ENCODE measurements at places on chromosomes 3 and 15.

- no peak for DNase-seq
Measured at GRCh38 chr3:64450396-64450956, 225.2 kb upstream of the PRICKLE2 start.

GRCh38 chr3:36172699-36173098, 207.6 kb upstream of the STAC start:
- DNase-seq: no peak

- no peak for DNase-seq
Measured at GRCh38 chr3:71311661-71312046, 271.9 kb downstream of the FOXP1 start.

- DNase-seq: peak; percentile 26
Measured at GRCh38 chr3:108471426-108471825, 39.0 kb downstream of the MYH15 start.

DNA sequence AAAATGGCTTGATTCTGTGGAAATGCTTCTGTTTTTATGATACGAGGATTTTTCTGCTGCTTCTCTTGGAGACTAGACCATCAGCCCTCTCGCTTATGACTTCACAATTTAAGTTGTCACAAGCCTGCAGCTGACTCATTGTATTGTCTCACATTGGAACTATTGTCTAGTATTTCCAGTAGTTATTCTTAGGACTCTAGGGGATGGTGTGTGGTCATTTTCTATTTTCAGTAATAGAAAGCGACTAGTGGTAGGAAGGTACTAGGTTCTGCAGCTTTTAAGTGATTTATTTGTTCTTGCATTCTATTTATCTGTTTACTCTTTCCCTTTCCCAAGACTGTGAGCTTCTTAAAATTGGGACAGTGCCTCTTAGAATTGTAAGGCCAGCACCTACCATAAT, 66.3 kb upstream of the CRTC3 start:
- peak; percentile 93 for DNase-seq

- no peak for DNase-seq
Measured at GRCh38 chr3:127473244-127474024, 117.1 kb downstream of the TPRA1 start.

DNA sequence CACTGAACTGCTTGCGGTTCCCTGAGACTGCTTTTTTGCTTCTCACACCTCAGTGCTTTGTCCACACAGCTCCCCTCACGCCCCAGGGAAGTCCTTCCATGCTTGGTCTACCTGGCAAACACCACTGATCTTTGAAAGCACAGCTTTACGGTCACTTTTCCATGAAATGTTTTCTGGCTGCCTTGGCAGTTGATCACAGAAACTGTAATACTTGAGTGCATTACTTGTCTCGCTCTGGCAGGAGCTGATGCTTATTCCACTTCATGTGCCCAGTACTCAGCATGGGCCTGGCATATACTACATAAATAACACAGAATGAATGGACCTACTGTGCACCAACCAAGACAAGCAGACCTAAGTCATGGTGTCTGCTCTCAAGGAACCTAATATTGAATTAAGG, 121.1 kb downstream of the MEX3B start:
- no peak for DNase-seq

DNA sequence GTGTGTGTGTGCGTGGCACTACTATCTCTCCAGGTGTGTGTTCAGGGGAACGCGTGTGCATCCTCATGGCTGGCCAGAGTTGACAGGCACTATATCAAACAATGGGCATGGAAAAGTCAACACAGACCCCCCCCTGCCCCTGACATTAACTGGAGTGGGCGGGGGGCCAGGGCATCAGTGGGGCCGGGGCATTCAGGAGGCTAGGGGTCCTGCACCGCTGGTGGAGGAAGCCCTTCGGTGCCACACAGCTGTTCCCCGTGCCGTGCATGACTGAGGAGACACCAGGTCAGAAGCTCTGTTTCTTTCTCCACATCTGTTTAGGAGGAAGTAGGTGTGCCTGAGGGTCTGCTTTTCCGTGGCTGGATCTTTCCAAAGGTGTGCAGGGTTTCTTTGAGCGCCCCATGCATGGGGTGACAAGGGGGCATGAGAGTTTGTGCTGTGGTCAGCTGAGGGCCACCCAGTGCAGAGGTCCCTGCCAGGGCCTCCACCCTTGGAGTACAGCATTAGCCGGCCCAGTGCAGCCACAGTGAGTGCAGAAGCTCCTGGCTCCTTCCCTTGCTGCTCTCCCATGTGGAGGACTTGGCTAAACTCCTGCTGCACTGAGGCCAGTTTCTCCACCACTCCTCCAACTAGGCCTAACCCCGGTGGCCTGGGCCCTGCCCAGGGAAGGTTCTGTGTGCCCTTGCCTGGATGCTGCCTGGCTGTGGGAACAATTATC, 7.5 kb downstream of the C3orf22 start:
- no peak for DNase-seq

- DNase-seq: peak; percentile 42
Measured at GRCh38 chr15:55816017-55816416, 73.1 kb upstream of the PRTG start.

DNA sequence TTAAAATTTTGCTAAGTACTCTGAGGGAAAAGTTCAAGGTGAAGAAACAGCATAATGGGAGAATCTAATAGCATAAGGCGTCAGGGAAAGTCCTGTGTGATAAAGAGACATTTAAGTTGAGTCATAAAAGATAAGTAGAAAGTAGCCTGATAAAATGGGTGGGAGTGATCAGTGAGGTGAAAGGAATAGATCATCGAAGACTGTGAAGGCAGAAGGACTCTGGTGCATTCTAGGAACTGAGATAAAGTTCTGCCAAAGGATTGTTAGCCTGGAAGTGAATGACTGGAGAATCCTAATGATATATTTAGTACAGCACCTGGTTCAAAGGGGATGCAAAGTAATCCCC, 149.9 kb downstream of the CFAP20DC start:
- DNase-seq: peak; percentile 30

GRCh38 chr15:66957431-66957720, 108.0 kb upstream of the SMAD3 start:
- DNase-seq: no peak

DNA sequence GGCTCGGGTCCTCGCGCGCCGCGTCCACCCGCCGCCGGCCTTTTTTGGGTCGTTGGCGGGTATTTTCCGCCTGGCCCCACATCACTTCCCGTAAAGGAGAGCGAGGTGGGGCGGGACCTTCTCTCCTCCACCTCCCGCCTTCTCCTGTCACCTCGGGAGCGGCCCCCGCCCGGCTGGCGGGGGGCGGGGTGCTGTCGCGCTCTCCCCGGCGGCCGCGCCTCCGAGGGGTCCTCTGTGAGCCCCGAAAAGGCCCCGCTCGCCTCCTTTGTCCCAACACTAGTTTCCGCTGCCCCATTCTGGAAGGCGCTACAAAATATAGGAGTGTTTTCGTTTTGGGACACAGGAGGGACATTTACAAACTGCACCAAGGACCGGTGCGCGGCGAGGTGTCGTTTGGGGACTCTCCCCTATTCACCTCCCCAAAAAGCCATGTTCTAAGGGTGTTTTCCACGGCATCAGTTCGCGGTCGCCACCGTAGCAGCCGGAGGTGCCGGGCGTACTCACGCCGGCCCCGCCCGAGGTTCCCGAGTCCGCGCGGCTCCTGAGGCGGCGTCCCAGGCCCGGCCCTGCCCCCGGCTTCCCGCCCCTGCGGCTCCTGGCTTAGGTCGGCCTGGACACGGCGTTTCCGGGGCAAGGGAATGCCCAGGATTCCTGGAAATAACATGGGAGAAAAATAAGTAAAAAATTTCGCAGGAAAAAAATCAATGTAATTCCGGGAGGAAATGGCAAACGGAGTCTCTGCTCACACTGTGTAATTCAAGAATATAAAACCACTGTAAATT, at the start of gene RAB27A:
TSS of gene RAB27A (minus strand) at position 68 of the 782 bp plus-strand sequence. CDS start 54,879 bp downstream, outside the sequence.
- peak; percentile 72 for DNase-seq

DNA sequence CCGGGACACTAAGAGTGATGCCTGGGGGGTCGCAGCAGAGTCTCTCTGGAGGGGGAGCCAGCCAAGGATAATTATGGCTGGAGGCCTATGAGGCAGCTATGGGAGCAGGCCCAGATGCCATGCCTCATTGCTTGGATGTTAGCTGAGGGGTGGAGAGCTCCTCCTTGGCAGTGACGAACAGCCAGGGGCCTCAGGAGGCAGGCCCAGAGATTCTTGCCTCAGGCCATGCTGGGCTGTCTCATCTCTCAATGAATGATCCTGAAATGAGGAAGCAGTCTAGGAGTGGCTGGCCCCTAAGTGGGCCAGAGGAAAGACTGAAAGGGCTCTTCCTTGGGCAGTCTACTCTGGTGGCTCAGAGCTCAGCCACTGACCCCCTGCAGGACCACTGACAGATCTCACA, 21.3 kb downstream of the KIF9 start:
- no peak for DNase-seq

GRCh38 chr3:58336135-58336882, 3.6 kb downstream of the PXK start:
- DNase-seq: peak; percentile 84

- DNase-seq: peak; percentile 67
Measured at GRCh38 chr3:46845397-46845859, 17.8 kb downstream of the MYL3 start.

- peak; percentile 70 for DNase-seq
Measured at GRCh38 chr15:96887730-96888129, 557.2 kb downstream of the NR2F2 start.

GRCh38 chr3:113741620-113742019, 4.4 kb downstream of the NAA50 start:
- DNase-seq: no peak

DNA sequence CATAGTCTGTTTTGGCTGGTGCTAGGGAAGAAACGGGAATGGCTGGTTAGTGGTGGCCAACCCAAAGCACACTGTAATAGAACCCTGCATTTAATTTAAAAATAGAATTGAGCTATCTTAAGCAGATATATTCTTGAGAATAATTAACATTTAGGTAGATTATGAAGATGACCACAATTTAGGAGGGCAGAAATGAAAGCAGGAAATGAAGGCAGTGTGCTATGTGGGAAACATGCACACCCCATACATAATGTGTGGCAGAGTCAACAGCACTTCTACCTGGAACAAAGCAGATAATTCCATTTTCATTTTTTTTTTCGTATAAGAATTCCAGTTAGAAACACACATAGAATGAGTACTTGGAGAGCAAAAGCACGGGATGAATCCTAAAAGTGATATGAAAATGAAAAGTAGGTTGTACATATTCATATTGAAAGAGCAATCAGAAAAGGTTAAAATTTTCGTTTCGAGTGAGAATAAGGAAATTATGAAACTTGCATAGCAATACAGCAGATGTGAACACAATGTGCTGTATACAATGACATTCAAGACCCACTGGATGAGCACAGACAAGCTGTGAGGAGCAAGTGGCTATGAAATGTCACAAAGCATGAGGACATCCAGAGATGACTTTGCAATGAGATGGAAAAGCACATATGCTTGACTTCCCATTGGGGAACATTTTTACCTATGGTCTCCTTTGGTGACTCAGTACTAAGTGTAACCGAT, 102.6 kb downstream of the TFG start:
- DNase-seq: no peak

- peak; percentile 86 for DNase-seq
Measured at GRCh38 chr3:141454906-141455602, 31.8 kb upstream of the RASA2 start.

- DNase-seq: peak; percentile 88
Measured at GRCh38 chr3:15983232-15983631, 185.5 kb upstream of the ANKRD28 start.

DNA sequence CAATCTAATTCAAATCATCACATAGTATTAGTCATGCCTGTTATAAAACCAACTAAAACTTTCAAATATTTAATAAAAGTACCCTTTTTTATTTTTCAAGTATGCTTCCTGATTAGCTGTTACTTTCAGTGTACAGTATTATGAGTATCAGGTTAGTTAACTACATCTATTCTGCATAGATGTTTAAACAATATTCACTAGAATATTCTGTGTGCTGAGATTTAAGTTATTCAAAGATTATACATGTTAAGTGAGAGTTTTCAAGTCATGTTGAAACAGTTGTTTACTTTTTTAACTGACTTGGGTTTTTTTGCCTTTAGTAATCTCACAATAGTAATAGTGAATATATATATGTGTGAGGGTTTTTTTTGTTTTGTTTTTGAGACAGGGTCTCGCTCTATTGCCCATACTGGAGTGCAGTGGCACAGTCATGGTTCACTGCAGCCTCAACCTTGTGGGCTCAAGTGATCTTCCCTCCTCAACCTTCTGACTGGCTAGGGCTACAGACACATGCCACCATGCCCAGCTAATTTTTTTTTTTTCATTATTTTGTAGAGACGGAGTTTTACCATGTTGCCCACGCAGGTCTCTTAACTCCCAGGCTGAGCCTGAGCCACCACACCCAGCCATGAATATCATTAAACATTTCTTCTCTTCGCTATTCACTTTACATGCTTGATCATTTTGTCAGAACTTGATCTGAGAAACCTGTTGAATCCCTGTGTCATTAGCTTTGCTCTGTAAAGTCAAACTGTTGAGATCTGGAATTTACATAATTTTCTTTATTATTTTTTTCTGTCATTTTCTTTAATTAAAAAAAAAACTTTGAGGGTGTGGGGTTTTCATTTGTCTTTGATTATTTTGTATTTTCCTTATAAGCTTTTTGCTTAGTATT, 286.2 kb upstream of the UBE2E1 start:
- no peak for DNase-seq

- DNase-seq: no peak
Measured at GRCh38 chr3:72673011-72673771, 175.1 kb downstream of the SHQ1 start.

DNA sequence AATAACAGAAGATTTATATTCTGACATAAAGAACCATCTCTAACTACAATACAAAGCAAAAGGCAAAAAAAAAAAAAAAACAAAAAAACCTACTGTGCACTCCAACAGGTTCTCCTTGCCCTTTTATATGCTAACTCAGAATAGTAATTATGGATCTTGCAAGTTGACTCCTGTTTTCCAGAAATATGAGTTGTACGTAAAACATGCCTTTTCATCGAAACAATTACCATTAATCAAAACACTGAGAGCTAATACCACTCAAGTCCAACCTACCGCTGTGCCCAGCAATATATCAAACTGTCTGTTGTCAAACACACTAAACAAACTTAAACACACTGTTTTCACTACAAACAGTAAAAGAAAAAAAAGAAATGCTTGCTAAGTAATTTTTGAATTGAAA, 389.8 kb downstream of the TBC1D5 start:
- DNase-seq: no peak

GRCh38 chr3:82130046-82130445, 368.6 kb upstream of the GBE1 start:
- no peak for DNase-seq

DNA sequence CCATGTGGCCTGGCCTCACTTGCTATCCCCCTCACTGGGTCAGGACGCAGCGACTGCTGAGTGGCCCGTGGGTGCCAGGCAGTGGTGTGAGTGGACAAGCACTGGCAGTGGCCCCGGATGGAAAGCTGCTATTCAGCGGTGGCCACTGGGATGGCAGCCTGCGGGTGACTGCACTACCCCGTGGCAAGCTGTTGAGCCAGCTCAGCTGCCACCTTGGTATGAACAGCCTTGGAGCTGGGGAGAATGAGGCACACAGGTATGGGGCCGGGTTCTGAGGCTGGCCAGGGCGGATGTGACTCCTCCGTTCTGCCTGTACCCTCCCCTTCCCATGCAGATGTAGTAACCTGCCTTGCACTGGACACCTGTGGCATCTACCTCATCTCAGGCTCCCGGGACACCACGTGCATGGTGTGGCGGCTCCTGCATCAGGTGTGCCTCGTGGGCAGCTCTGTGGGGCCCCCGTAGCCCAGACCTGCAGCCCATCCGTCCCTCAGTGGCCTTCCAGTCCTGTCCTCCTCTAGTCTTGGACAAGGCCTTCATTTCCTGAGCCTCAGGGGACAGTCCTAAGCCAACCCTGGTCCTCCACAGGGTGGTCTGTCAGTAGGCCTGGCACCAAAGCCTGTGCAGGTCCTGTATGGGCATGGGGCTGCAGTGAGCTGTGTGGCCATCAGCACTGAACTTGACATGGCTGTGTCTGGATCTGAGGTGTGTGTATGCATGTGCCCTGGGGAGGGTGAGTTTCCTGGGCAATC, 28.2 kb downstream of the NBEAL2 start:
- no peak for DNase-seq
